ENCODE measurements at places on chromosomes 6 and 20. TPM values are rescaled to one million over a fixed set of nuclear protein-coding genes. Genes with fewer than 3 reads are reported as not detected.

DNA sequence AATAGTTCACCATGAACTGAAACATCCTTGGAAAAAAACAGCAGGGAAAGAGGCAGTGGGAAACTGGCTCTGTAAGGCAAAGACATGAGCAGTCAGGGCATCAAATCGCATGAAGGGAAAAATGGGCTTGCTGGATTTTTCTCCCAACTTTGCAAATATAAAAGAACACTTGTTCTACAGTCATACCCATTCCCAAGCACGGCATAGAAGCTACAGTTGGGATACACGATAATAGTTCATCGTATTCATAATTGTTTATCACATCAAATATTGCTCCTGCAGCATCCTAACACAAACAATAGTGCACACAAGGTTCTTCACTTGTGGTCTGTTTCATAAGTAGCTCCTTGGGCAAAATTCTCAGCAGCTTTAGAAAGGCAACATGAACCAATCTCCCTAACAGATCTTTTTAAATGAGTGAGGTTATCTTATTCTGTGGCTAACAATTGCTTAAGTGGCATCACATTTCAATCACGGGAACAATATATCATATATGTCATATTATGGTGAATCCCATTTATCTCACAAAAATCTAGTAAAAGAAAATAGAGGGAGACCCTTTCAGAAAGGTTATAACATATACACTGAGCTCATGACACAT is 243.9 kb downstream of the PKHD1 start:
- no peak for ATAC-seq

Gene PYGB
- total RNA-seq: 124 TPM

Gene HLA-G
- total RNA-seq: not detected

Gene MUCL3
- not detected for total RNA-seq

DNA sequence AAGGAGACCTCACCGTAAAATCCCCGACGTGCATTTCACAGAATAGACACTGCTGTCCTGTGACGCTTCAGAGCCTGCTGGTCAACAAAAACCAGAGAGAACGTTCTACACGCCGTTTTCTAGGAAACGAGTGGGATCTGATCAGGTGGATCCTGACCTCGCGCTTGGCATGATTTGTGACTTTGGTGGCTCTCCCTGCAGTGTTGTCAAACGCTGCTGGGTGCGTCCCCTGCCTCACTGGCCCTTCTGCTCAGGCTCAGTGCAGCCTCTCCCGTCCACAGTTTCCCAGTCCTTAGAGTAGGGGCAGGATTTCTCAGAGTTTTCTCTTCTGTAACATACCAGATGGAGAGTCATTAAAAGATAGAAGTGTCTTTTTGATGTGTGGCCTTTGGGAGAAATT is 27.6 kb upstream of the IRF4 start:
- ATAC-seq: no peak

DNA sequence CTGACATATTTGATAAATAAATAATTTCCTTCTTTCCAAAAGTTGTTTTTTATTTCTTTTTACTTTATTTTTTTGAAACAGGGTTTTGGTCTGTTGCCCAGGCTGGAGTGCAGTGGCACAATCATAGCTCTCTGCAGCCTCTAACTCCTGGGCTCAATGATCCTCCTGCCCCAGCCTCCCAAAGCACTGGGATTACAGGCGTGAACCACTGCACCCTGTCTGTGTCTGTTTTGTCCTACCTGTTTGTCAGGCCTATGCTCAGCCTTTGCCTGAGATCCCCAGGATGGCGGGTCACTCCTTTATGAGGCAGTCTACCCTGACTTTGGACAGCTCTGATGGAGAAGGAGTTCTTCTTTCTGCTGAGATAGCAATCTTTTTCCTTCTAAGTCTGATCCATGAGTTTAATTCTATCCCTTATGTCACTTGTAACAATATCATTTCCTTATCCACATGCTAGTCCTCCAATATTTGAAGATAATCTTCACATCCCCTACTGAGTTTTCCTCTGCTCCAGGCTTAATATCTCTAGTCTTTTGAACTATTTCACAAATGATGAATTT is 14.4 kb upstream of the SLC16A10 start:
- ATAC-seq: no peak

GRCh38 chr6:138404666-138405337 is 779 bp downstream of the HEBP2 start:
- ATAC-seq: no peak

Gene RPS6KA2
- total RNA-seq: 32.6 TPM
